Natural killer cell treated with Interleukin-12 subunit alpha and Interleukin-12 subunit beta and Interleukin-15 and Interleukin-18, amount 100 ng/mL, for 72 hours (primary cell): ENCODE measurements at places on chromosomes 7 and 10.

GRCh38 chr10:21509341-21510240 is 15.9 kb downstream of the SKIDA1 start:
- DNase-seq, result no peak

- no peak for DNase-seq
These were observed 224.7 kb downstream of the LHFPL3 start for GRCh38 chr7:104553074-104553473.

GRCh38 chr10:78247266-78247665 is 213.6 kb downstream of the RPS24 start:
- DNase-seq, result no peak

- no peak for DNase-seq
These were observed 1213.1 kb downstream of the DNAJB9 start for GRCh38 chr7:109782806-109783205.

- no peak for DNase-seq
These were observed 192.9 kb downstream of the EVX1 start for GRCh38 chr7:27435461-27435860.

DNA sequence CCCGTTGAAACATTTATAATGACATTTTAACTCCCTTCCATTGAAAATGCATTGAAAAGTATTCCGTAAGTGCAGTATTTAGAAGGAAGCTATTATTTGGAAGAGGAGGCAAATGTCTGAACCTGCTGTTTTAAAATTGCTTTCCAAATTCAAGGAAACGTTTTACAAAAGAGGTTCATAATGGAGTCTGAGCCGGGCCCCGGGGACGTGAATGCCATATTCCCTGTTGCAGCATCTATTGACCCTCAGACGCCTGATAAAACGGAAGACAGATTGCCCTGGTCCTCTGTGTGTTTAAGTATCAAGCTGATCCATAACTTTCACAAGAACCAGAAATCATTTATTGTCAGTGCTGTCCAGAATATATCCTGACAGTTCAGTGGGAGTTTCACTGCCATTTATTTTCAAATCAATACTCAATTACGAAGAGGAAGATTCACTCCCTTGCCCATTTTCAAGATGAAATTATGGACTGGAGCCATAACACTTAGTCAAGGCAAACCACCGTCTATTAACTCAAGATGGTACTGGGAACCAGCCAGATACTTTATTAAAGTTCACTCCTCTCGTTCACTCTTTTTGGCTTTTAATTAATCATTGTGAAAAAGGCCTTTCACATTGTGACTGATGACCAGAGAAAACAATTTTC is 435.7 kb upstream of the PFKP start:
- no peak for DNase-seq

GRCh38 chr10:35127289-35127891 is 744 bp downstream of the CREM start:
- peak; percentile 81 for DNase-seq

DNA sequence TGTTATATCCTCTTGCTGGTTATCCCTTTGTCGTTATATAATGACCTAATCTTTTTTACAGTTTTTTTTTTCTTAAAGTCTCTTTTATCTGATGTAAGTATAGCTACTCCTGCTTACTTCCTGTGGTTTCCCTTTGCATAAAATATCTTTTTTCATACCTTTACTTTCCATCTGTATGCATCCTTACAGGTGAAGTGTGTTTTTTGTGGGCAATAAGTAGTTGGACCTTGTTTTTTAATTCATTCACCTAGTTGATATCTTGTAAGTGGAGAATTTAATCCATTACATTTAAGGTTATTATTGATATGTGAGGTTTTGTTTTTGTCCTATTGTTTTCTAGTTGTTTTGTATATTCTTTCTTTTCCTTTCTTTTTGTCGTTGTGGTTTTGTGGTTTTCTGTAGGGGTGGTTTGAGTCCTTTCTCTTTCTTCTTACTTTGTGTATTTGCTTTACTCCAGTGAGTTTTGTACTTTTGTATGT is 168.6 kb downstream of the MLLT10 start:
- no peak for DNase-seq

- peak; percentile 65 for DNase-seq
These were observed 32.1 kb upstream of the MDFIC start for GRCh38 chr7:114889646-114890285.

GRCh38 chr10:64515970-64516699 is 994.9 kb downstream of the REEP3 start:
- no peak for DNase-seq

GRCh38 chr7:135208102-135208793 is 3.1 kb downstream of the WDR91 start:
- DNase-seq, result no peak

DNA sequence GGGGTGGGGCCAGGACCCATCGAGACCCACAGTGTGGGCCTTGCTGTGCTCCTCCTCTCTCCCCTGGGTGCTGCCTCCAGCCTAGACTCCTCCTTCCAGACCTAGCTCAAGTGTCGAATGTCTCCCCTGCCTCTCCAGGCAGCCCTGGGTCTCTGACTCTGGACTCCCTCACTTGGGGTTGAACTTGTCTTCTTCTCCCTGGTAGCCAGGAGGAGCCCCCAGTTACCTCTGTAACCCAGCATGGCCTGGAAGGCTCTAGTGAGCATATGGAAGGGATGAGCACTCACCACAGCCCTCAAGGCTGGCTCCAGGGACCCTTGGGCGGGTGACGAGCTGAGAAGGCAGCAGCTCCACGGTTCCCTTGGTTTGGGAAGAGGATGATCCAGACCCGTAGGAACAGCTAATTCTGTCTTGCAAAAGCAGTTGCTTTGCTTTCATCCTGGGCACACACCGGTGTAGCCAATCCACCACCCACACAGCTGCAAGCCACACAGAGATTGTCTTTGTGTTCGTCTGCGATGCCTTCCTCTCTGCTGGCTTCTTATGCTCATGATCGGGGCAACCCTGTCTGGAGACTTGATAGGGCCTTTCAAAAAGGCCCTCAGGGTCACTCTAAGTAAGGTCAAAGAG is 52.3 kb upstream of the ANTXRL start:
- no peak for DNase-seq

DNA sequence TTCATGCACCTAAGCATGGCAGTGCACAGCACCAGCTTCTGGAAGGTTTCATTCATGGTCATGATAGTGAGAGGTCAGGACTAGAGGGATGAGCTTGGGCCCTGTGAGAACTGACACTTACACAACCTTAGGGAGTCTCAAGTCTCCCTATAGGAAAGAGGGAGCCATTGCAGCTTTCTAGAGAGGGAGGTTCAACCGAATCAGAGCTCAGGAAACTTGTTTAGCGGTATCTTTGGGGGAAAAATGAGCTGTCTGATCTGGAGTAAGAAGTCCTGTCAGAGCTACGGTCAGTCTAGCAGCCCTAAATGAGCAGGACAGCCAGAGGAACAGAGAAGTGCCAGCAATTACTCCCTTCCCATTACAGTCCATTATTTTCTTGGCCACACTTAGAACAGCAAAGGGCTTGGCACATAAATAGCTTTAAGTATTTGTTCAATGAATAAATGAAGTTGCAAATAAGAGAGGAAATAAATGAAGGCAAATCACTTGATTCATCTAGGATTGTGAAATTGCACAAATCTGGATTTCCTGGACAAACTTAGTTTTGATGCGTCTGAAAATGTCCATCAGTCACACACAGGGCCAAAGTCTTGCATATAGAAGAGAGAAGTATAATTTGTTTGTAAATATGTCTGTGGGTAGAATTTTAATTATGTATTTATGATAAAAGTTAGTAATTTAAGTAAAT is 262.0 kb downstream of the GLI3 start:
- no peak for DNase-seq

GRCh38 chr7:1065263-1065584 is 20.9 kb downstream of the GPR146 start:
- DNase-seq, result no peak

DNA sequence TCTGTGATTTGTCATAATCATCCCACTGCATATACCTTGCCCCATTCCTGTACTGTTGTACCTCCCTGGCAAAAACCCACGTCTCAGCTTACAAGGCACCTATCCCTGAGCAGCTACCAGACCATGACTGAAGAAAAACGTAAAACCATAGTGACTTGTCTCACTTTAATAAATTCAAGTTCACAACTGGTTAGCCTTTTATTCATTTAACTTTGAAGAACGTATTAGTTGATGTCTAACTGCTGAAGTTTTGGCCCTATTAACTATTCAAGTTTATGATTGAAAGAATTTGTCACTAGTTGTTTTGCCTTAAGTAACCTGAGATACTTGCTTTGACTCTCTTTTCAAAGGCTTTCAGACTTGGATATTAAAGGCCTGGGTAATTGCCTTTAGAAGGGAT is 59.7 kb downstream of the GALNT11 start:
- DNase-seq, result no peak

- DNase-seq, result no peak
These were observed 121.1 kb downstream of the DYNC1I1 start for GRCh38 chr7:95893484-95893883.

DNA sequence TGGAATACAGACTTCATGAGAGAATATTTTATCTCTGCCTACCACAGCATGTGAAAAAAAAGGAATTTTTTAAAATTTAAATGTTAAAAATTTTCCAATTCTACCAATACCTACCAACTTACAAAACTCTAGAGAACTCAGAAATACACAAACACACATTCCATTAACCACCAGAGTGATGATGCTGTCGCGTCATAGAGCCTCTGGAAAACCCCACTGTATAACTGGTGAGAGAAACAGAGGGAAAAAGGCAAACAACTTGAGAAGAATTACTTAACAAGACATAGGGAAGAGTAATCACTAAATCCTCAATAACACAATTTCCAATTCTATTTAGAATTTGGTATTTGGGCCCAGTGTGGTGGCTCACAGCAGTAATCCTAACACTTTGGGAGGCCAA is 6.2 kb upstream of the SPOCK2 start:
- DNase-seq, result no peak

GRCh38 chr10:119801998-119802538 is 70.6 kb downstream of the MCMBP start:
- DNase-seq, result no peak

- no peak for DNase-seq
These were observed 198.5 kb upstream of the KCTD7 start for GRCh38 chr7:66430164-66430545.

- DNase-seq, result no peak
These were observed 64.9 kb downstream of the NPTX2 start for GRCh38 chr7:98681951-98682350.

DNA sequence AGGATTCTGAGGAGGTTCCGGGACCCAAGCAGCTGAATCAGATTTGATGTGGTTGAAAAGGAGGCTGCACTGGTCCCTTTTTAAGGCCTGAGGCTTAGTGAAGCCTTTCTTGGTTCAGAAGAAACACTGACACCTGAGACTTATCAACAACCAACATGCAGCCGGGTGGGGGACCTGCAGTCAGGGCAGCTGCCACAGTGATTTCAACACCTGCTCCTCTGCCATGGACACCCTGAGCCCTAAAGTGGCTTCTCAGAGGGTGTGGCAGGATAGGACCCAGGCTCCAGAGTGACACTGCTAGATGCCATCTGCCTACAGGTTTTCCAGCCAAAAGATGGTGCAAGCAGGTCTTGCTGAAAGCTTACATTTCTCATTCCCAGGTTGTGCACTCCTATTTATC is 99.3 kb downstream of the COL13A1 start:
- no peak for DNase-seq

- no peak for DNase-seq
These were observed 53.3 kb upstream of the SAMD8 start for GRCh38 chr10:75058161-75058560.

- no peak for DNase-seq
These were observed 58.5 kb upstream of the NPVF start for GRCh38 chr7:25286756-25287155.

DNA sequence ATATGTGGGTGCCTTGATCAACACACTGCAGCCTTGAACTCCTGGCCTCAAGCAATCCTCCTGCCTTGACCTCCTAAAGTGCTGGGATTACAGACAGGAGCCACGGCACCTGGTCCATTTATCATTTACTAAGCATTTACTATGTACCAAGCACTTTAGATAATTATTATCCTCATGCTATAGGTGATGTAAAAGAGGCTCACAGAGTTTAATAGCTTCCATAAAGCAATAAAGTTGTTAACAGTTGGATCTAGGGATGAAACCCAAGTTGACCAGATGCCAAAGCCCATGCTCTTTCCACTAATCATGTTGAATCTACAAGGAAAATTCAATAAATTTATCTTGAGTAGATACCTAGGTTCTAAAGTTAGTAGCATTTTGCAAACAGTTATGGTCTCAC is 5.0 kb downstream of the NAPEPLD start:
- no peak for DNase-seq

DNA sequence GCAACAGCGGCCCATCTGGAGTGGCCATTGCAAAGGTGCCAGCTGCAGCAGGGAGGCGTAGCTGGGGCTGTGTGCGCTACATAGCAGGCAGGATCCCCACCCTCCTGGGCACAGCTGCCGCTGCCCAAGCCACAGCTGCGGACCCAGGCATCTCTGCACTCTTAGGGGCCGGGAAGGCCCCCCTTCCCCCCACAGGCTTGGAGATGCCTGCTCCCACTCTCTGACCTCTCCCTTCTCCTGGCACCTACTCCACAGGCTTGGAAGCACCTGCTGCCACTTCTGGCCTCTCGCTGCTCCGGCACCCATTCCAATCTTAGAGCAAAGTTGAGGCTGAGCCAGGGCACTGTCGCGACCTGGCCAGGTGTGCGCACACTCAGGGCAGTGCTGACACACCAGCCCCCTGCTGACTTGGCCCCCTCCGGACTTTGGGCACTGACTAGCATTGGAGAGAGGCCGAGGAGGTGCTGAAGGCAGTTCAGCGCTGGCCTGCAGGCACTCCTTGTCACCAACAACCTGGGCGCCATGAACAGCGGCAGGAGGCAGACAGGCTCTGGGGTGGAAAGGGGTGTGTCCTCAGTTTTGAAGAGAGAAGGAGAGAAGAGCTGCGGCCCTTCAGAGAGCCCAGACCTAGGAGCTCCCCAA is 18.4 kb downstream of the RBM48 start:
- DNase-seq, result no peak

- no peak for DNase-seq
These were observed 8.8 kb downstream of the OGDH start for GRCh38 chr7:44615149-44615611.

- DNase-seq, result no peak
These were observed 107.3 kb downstream of the NRCAM start for GRCh38 chr7:108348913-108349312.

DNA sequence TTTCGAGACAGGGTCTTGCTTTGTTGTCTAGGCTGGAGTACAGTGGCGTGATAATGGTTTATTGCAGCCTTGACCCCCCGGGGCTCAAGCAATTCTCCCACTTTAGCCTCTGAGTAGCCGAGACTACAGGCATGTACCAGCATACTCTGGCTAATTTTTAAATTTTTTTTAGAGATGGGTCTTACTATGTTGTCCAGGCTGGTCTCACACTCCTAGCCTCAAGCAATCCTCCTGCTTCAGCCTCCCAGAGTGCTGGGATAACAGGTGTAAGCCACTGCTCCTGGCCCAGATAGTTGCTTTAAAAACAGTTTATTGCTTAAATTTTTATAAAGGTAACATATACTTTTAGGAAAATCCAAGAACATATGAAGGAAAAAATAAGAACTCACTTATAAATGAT is 26.3 kb downstream of the NEURL1 start:
- no peak for DNase-seq
